ENCODE measurements at places on chromosomes 4 and X.

DNA sequence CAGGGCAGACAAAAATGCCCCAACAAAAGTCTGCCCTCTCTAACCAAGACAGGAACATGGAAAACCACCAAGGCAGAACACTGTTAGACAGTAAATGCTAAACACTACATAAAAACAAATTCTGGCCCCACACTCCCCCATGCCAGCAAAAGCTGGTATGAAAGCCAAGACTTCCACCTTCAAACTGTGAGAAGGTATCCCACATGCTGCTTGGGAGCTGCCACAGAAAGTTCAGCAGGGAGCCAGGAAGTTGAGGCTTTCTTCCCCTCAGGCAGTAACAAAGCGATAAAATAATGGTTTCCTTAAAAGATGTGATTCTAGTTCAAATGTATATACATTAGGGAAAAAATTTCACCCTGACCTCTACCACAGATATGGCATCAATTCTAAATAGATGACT, 770.4 kb upstream of the NDST4 start:
- no peak for DNase-seq

- DNase-seq = no peak
Observed at GRCh38 chr4:32962100-32962499, 2241.9 kb downstream of the PCDH7 start.

- no peak for DNase-seq
Observed at GRCh38 chr4:129453524-129454200, 357.7 kb downstream of the C4orf33 start.

DNA sequence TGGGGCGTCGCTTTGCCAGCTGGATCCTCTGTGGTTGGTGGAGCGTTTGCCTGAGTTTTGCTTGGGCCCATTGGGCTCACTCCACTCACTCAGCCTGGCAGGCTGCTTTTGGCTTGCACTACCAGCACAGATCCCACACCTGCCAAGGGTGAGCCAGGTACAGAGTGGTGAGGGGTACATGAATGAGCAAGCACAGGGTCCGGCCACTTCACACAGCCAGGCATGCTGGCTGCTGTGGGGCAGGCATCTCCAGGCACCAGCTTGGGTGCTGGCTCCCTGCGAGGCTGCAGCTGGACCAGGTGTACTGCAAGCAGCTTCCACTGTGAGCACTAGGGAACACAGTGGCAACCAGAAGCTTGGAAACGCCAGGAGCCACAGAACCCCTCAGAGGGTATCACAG, 60.1 kb upstream of the NPNT start:
- DNase-seq = no peak

DNA sequence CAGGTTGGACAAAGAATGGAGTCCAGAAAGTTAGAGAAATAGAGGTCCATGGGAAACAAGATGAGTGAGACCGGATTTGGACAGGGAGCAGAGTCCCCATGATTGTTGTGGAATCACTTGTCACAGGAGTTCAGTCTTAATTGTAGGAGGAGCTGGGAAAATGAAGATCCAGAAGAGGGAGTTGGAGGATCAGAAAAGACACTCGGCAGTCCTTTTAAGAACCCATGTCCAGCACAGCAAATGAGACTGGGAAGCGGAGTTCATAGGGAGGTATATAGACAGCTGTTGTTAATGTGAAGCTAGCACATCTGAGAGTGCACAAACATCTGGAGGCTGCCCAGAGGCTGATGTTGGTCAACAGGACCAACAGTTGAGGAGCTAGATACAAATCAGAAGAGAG, 111.4 kb upstream of the RXFP1 start:
- DNase-seq = no peak

- no peak for DNase-seq
Observed at GRCh38 chr4:110705440-110705782, 82.5 kb upstream of the PITX2 start.

GRCh38 chr4:64385220-64385619, 24.0 kb downstream of the TECRL start:
- DNase-seq = no peak

DNA sequence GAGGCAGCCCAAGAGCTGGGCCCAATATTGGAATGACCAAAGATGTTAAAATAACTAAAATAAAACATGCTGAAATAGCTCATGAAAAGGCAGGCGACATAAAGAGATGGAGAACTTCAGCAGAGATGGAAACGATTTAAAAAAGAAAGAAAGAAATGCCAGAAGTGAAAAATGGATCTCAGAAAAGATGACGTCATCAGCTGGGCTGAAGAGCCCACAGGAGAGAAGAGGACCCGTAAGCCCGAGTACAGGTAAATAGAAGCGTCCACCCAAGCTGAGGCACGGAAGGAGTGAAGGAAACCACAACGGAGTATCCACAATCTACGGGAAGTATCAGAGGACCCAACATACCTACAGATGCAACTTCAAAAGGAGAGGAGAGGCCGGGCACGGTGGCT, 112.8 kb downstream of the AFAP1 start:
- DNase-seq = no peak

DNA sequence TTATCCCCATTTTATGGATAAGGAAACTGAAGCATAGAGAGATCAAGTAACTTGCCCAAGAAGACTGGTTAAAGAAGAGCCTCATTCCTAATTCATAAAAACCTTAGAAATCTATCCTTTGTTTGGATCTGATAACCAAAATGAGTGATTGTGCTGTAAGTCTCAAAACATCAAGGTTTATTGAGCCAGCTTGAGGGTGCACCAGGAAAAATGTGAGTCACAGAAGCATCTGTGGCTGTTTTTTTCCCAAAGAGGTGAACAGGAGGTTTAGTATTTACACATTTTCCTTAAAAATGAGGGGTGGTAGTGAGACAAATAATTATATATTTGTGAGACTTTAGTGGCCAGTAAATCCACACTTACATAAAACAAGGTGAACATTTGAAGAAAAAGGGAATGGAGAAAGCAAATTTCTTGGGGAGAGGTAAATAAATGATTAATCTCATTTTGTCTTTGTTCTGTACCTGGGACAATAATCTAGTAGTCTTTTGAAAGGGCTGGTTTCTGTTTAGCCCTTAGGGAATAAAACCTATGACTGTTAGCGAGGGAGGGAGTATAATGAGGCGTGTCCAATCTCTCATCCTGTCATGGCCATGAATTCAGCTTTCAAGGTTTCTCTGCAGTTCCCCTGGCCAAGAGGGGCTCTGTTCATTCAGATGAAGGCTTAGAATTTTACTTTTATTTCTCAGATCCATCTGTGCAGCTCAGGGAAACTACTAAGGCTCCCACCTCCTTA, 12.2 kb upstream of the FMR1 start:
- no peak for DNase-seq

DNA sequence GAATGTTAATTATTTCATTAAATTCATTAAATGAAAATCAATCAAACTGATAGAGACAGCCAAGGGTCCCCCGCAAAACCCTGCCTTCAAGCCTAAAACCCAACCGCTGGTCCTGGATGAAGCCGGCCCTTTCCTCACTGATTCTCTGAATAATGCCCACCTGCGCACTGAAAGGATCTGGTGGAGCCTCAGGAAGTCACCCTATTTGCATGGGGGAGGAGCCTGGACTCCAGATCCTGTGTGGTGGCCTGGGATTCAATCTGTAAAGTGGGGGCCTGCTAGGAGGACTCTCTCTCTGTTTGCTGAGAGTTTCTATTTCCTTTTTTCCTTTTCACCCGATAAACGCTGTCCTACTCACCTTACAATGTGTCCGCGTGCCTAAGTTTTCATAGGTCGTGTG, 97.9 kb upstream of the ADAMTS3 start:
- DNase-seq = no peak

GRCh38 chrX:44435047-44435446, 91.6 kb upstream of the EFHC2 start:
- DNase-seq = no peak
